ENCODE measurements at places on chromosomes 16 and 17. TPM values are rescaled to one million over a fixed set of nuclear protein-coding genes. Genes with fewer than 3 reads are reported as not detected.
A peak's percentile ranks its signal among the peaks of the same experiment; 100 is the strongest.

- H3K27ac ChIP-seq, result no peak overlapping the region
- H3K4me3 ChIP-seq, result no peak overlapping the region
- peak; percentile 45 for DNase-seq
- no peaks in the 10 kb centered on the region for H3K27me3 ChIP-seq
These were observed 9.9 kb upstream of the CCL5 start for GRCh38 chr17:35889818-35890773.

DNA sequence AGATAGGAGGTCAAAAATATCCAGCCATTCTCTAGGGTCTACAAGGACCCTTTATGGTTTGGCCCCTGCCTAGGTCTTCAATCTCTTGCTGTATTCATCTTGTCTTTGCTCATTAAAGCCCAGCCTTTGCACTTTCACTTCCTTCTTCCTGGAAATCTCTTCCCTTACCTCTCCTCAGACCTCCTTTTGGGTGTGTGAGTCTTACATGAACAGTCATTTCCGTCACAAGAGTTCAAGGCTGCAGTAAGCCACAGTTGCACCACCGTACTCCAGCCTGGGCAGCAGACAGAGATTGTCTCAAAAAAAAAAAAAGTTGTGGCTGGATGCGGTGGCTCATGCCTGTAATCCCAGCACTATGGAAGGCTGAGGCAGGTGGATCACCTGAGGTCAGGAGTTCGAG, 6.0 kb upstream of the ATP1B2 start:
- no peak for DNase-seq
- H3K27ac ChIP-seq, result no peak overlapping the region
- H3K4me1 ChIP-seq, result no peaks in the 10 kb centered on the region
- H3K36me3 ChIP-seq, result no peaks in the 10 kb centered on the region
- H3K27me3 ChIP-seq, result no peaks in the 10 kb centered on the region
- H3K4me3 ChIP-seq, result no peak overlapping the region

DNA sequence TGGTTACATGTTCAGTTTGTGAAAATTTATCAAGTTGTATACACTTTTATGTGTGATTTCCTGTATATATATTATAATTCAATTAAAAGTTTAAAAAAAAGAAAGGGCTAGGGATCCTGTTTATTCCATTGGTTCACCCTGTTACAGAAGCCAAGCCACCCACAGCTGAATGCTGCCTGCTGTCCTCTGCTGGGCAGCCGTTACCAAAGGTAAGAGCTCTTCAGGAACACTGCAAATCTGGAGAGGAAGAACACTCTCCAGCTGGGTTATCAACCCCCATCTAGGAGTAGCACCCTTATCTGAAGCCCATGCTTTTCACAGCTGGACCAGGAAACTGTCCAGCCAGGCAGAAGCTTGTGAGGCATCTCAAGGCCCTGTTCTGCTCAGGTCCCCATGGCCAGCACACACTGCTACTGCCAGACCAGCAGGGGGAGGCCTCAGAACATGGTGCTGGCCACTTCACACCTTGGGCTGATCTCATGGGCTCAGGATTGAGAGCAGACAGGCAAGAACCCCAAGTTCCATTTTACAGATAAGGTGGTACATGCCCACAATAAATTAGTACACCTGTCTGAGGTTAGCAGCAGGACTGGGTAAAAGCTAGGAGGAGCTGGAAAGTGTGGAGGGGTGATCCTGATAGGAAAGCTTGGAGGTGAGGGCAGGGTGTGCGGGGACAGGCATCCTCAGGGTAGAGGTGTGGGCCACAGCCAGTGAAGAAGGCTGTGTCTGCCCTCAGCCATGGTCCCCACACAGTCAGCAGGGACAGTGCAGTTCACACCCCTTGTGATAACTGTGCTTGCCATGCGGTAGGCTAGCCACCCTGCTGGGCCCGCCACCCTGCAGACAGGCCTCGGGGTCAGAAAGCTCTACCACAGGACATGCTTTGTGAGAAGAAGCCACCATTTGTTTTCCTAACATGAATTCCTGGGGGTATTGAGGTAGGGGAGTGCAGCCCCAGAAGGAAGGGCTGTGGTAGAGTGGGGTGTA, 54.3 kb upstream of the SREBF1 start:
- H3K27me3 ChIP-seq, result no peaks in the 10 kb centered on the region
- H3K4me3 ChIP-seq, result no peak overlapping the region
- H3K27ac ChIP-seq, result peak overlapping the region; percentile 50
- no peaks in the 10 kb centered on the region for H3K36me3 ChIP-seq
- DNase-seq, result peak; percentile 87
- peaks cover 31% of the 10 kb centered on the region for H3K4me1 ChIP-seq

DNA sequence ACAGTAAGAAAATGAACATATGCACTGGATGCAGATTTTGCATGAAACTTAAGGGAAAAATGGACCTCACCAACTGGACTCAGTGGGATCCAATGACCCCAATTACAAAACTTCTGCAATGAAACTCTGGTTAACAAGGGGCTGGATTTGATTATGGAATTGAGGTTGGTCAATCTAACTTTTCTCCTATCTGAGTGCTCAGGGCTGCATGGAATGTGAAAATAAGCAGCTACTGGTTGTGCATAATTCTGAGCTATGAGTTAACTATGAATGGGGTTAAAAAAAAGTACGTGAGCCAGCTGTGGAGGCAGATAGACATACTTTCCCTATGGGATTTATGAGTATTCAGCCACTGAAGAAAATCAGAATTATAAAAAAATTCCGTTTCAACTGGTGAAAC, 9.2 kb downstream of the FAM20A start:
- no peaks in the 10 kb centered on the region for H3K27me3 ChIP-seq
- no peaks in the 10 kb centered on the region for H3K36me3 ChIP-seq
- peaks cover 40% of the 10 kb centered on the region for H3K4me1 ChIP-seq
- no peak for DNase-seq
- H3K4me3 ChIP-seq, result no peak overlapping the region

- no peak overlapping the region for H3K4me3 ChIP-seq
- H3K27ac ChIP-seq, result no peak overlapping the region
- H3K27me3 ChIP-seq, result no peaks in the 10 kb centered on the region
- no peak for DNase-seq
- no peaks in the 10 kb centered on the region for H3K36me3 ChIP-seq
These were observed 7.4 kb downstream of the TMC6 start for GRCh38 chr17:78120971-78121800.

DNA sequence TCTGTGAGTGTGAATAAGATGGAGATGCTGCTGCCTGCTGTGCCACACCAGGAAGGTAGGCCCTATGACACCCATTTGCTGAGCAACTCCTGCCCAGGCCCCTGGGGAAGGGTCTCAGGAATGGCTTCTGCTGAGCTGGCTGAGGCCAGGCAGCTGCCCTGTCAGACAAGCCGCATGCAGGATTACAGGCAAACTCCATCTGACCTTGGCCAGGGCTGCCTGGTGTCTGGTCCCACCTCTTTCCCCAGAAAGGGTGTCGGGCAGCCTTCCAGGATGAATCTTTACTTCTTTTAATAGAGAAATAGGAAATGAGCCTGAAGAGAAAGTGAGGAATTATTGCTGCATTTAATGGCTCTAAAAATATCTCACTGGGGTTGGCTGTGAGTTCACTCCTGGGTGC, 182.5 kb downstream of the IRX5 start:
- H3K27ac ChIP-seq, result no peak overlapping the region
- H3K36me3 ChIP-seq, result no peaks in the 10 kb centered on the region
- peaks cover 5% of the 10 kb centered on the region for H3K4me1 ChIP-seq
- H3K4me3 ChIP-seq, result no peak overlapping the region
- no peaks in the 10 kb centered on the region for H3K27me3 ChIP-seq

DNA sequence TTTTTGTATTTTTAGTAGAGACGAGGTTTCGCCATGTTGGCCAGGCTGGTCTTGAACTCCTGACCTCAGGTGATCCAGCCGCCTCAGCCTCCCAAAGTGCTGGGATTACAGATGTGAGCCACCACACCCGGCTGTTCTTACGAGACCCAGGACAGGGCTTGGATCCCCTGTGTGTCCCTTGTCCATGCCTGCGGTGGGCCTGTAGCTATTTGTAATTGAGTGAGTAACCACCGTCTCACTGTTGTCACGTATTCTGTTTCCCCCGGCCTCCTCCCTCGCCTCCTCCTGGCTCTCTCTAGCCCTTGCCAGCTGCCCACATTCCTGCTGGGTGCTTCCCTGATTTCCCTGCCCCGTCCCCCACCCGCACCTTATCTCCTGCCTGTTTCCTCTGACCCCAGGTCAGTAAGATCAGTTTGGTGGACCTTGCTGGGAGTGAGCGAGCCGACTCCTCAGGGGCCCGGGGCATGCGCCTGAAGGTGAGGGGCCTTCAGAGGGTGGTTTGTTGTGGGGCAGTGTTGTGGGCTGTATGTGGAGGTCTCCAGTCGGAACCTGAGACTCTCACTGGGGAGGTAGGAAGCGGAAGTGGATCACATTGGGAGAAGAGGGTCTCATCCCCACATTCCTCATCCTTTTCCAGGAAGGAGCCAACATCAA, 5.6 kb downstream of the KIF1C start:
- peaks cover 73% of the 10 kb centered on the region for H3K36me3 ChIP-seq
- H3K27ac ChIP-seq, result no peak overlapping the region
- H3K4me3 ChIP-seq, result no peak overlapping the region

DNA sequence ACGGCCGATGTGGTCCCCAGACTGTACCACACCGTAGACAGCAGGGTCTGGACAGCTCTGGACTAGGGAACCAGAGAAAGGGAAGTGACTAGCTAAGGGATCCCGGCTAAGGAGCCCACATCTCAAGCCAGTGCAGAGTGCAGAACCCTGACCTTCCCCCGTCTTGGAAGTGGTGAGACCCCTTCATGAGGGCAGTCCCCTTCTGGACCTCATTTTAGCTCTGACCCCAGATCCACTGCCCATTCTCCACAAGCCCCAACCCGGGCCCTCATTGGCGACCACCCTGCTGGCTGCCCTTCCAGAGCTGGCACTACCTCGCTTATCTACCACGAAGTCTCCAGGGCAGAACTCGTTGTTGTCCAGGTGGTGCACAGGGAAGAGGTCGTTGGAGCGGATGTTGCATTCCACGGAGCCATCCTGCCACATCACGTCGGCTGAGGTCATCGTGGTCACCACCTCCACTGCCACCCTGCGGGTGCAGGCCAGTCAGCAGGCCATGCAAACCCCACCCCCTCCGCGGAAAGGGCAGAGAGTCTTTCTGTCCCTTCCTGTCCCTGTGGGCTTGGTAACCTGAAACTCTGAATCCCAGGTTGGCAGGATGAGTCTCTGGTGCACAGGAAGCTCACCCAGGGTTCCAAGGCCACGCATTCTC, 14.2 kb downstream of the SPHK1 start:
- no peak overlapping the region for H3K27ac ChIP-seq
- no peak overlapping the region for H3K4me3 ChIP-seq
- no peaks in the 10 kb centered on the region for H3K27me3 ChIP-seq
- peaks cover 60% of the 10 kb centered on the region for H3K36me3 ChIP-seq
- DNase-seq, result peak; percentile 35

DNA sequence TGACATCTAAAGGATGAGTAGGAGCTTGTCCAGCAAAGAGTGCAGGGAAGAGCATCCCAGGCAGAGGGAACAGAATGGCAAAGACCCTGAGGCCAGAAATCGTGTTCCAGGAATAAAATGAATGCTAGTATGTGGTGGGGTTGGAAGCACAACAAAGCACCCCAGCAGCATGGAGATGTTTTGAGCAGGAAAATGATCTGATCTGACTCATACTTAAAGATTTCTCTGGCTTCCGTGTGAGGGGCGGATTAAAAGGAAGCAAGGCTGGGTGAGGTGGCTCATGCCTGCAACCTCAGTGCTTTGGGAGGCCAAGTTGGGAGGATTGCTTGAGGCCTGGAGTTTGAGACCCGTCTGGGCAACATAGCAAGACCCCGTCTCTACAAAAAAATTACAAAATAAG, 2.3 kb downstream of the SLC5A11 start:
- no peaks in the 10 kb centered on the region for H3K27me3 ChIP-seq
- no peak overlapping the region for H3K27ac ChIP-seq
- no peaks in the 10 kb centered on the region for H3K36me3 ChIP-seq
- no peaks in the 10 kb centered on the region for H3K4me1 ChIP-seq
- no peak overlapping the region for H3K4me3 ChIP-seq

GRCh38 chr17:7855660-7856010, 769 bp downstream of the TMEM88 start:
- H3K36me3 ChIP-seq, result peaks cover 12% of the 10 kb centered on the region
- H3K4me3 ChIP-seq, result no peak overlapping the region
- H3K27ac ChIP-seq, result no peak overlapping the region
- DNase-seq, result no peak

DNA sequence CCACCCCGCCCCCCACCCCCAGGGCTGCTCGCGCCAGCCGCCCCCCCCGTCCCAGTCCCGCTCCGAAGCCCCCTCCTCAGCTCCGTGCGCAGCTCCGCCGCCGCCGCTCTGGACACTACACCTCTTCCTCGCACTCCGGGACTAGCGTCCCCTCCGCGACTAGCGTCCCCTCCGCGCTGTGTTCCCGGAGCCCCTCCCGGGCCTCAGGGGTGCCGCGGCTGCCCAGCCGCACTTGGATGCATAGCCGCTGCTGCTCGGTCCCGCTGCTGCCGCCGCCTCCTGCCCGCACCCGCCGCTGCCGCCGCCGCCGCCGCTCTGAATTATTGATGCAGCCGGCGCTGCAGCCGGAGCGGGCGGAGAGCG, at the start of gene CBLN1:
Gene CBLN1 (minus strand): TSS at position 359 of the 363 bp plus-strand sequence. CDS start 373 bp downstream, outside the sequence.
- H3K4me3 ChIP-seq, result no peak within 1 kb of the TSS
- peaks cover 13% of the 10 kb centered on the region for H3K4me1 ChIP-seq
- H3K36me3 ChIP-seq, result no peaks in the 10 kb centered on the region
- peaks cover 38% of the 10 kb centered on the region for H3K27me3 ChIP-seq

DNA sequence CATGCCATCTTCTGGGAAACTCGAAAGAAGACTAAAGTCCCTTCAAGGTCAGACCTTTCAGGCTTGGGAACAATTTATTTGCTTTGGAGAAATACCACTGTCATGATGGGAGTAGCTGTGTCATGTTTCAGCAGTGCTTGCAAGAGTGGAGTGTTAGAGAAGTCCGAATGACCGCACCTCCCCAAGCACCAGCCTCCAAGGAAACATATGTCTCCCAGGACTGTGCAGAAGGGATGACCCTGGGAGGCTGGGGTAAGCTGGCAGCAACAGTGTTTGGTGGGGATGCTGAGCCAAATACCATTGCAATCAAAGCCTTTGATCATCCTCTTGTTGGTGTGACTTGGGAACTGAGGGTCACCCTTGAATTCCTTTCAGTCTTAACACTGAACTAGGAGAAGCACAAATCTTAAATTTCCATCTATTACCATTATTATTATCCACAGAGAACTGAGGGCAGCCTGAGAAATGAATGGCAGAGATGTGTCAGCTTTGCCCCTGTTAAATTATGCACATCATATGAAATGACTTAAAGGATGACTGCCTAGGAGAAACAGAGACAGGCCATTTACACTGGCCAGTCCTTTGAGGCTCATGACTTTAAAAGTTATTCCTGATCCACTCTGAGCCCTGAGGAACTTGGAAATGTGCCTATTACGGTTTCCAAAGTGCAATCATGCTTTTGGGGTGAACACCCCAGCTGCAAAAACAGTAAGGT, 244.9 kb downstream of the CA10 start:
- no peak overlapping the region for H3K4me3 ChIP-seq
- no peaks in the 10 kb centered on the region for H3K27me3 ChIP-seq
- no peaks in the 10 kb centered on the region for H3K36me3 ChIP-seq
- H3K4me1 ChIP-seq, result no peaks in the 10 kb centered on the region
- H3K27ac ChIP-seq, result no peak overlapping the region

GRCh38 chr17:66675991-66676371, 158.9 kb upstream of the CACNG5 start:
- H3K36me3 ChIP-seq, result no peaks in the 10 kb centered on the region
- no peak overlapping the region for H3K4me3 ChIP-seq
- H3K27ac ChIP-seq, result no peak overlapping the region
- peak; percentile 2 for DNase-seq

Gene PLXDC1
- total RNA-seq, result 13.4 TPM

Gene CA5A
- total RNA-seq, result not detected

Gene G6PC1
- total RNA-seq, result not detected
